Spleen (tissue), 13 donors: ENCODE measurements at places on chromosomes 13 and 19. TPM values are rescaled to one million over a fixed set of nuclear protein-coding genes. Genes with fewer than 3 reads are reported as not detected.

PSG6 gene
- total RNA-seq: not detected

MTUS2 gene
- 0.85 TPM for total RNA-seq

SCGB2B2 gene
- 1.1 TPM for total RNA-seq

POLR1G gene
- total RNA-seq: 4.2 TPM

TNFSF9 gene
- 1.0 TPM for total RNA-seq

TPTE2 gene
- total RNA-seq: 1.4 TPM

RRAS gene
- total RNA-seq: 30.9 TPM

C19orf53 gene
- total RNA-seq: 39.6 TPM

ZNF569 gene
- total RNA-seq: 5.8 TPM

FFAR3 gene
- total RNA-seq: 0.73 TPM

HNRNPA1L2 gene
- 8.3 TPM for total RNA-seq

ZNF439 gene
- 17.9 TPM for total RNA-seq

SIGLEC5 gene
- total RNA-seq: 5.9 TPM

FGF22 gene
- total RNA-seq: not detected

NLRP4 gene
- 0.07 TPM for total RNA-seq

ZNF14 gene
- total RNA-seq: 17.1 TPM

PGLYRP2 gene
- not detected for total RNA-seq

TSPAN16 gene
- total RNA-seq: not detected

TPP2 gene
- 47.3 TPM for total RNA-seq

TRPC4 gene
- total RNA-seq: 0.42 TPM

SMAD9 gene
- 1.5 TPM for total RNA-seq

KEAP1 gene
- total RNA-seq: 51.8 TPM

LAIR1 gene
- 133 TPM for total RNA-seq

LRG1 gene
- total RNA-seq: 23.0 TPM

PROZ gene
- total RNA-seq: not detected

KLF1 gene
- total RNA-seq: 0.44 TPM

CLDN10 gene
- 0.52 TPM for total RNA-seq

NEK5 gene
- not detected for total RNA-seq

CFAP97D2 gene
- total RNA-seq: not detected

GPR12 gene
- not detected for total RNA-seq

STOML3 gene
- total RNA-seq: not detected

FUZ gene
- total RNA-seq: 17.9 TPM

ADGRE3 gene
- total RNA-seq: 13.5 TPM

SIGLEC8 gene
- total RNA-seq: 10.1 TPM

TMEM147 gene
- 49.8 TPM for total RNA-seq

GRIK5 gene
- total RNA-seq: 3.3 TPM

GSX1 gene
- total RNA-seq: not detected

UFM1 gene
- 51.0 TPM for total RNA-seq

MAP4K1 gene
- 71.7 TPM for total RNA-seq
